ENCODE measurements at places on chromosomes 12 and 14. TPM values are rescaled to one million over a fixed set of nuclear protein-coding genes. Genes with fewer than 3 reads are reported as not detected.

- no peaks in the 10 kb centered on the region for H3K36me3 ChIP-seq
- no peak for DNase-seq
- no peak overlapping the region for H3K27ac ChIP-seq
- H3K4me3 ChIP-seq: no peak overlapping the region
Observed at GRCh38 chr12:128314611-128315010, 47.6 kb downstream of the TMEM132C start.

DNA sequence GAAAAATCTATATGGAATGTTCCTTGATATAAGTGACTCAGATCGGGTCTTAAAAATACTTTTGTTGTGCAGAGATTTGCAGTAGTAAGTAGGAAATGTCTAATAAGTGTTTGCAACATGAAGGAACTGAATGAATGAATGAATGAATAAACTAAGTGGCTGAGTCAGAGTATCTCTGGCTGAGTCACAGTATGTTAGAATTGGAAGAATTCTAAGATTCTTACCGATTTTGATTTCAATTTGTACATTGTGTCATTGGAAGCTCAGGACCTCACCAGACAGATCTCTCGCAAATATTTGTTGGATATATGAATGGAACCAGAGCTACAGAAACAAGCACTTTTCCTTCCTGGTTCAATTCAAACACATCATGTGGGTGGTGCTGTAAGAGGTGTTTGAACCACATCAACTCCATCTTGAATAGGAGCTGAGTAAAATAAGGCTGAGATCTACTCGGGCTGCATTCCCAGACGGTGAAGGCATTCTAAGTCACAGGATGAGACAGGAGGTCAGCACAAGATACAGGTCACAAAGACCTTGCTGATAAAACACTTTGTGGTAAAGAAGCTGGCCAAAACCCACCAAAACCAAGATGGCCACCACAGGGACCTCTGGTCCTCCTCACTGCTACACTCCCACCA lies 123.9 kb upstream of the FOXN3 start:
- H3K4me1 ChIP-seq: peaks cover 5% of the 10 kb centered on the region
- no peak overlapping the region for H3K4me3 ChIP-seq
- H3K36me3 ChIP-seq: no peaks in the 10 kb centered on the region
- DNase-seq: no peak

GRCh38 chr12:95574799-95575452 lies 23.6 kb upstream of the USP44 start:
- H3K27ac ChIP-seq: no peak overlapping the region
- peaks cover 4% of the 10 kb centered on the region for H3K27me3 ChIP-seq
- peaks cover 9% of the 10 kb centered on the region for H3K4me1 ChIP-seq
- no peak overlapping the region for H3K4me3 ChIP-seq
- no peak for DNase-seq

GRCh38 chr12:92027243-92027642 lies 118.4 kb downstream of the BTG1 start:
- no peaks in the 10 kb centered on the region for H3K27me3 ChIP-seq
- H3K4me1 ChIP-seq: peaks cover 41% of the 10 kb centered on the region
- DNase-seq: no peak

- H3K27ac ChIP-seq: no peak overlapping the region
- no peak overlapping the region for H3K4me3 ChIP-seq
- DNase-seq: peak; percentile 27
Observed at GRCh38 chr12:132837693-132838409, 9.2 kb upstream of the GOLGA3 start.

The AQP6 gene
- 0.45 TPM for total RNA-seq

The CCDC88C gene
- total RNA-seq: 25.3 TPM

The KRT72 gene
- not detected for total RNA-seq

DNA sequence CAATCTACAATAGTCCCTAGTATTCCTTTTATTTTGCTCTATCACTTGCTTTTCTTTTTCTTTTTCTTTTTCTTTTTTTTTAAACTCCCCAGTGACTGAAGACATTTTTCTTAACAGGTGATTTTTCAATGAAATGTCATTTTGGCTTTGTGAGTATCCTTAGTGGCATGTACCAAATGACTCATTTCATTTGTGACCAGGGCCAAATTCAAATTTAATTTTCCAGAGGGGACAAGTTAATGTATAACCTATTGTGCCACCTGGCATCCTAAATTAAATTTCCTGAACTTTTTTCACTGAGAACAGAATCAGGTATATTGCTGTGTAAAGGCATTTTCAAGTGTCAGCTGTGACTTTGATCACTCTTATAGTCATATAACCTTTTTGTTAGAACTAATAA lies 39.7 kb upstream of the SYT1 start:
- no peak overlapping the region for H3K4me3 ChIP-seq
- no peaks in the 10 kb centered on the region for H3K36me3 ChIP-seq
- no peaks in the 10 kb centered on the region for H3K27me3 ChIP-seq
- no peak overlapping the region for H3K27ac ChIP-seq
- H3K4me1 ChIP-seq: no peaks in the 10 kb centered on the region

GRCh38 chr12:119938049-119938667 lies 50.9 kb upstream of the BICDL1 start:
- no peak overlapping the region for H3K27ac ChIP-seq
- no peaks in the 10 kb centered on the region for H3K4me1 ChIP-seq
- H3K36me3 ChIP-seq: no peaks in the 10 kb centered on the region

- H3K27me3 ChIP-seq: no peaks in the 10 kb centered on the region
- no peaks in the 10 kb centered on the region for H3K4me1 ChIP-seq
- H3K4me3 ChIP-seq: no peak overlapping the region
Observed at GRCh38 chr14:45716572-45716971, 463.6 kb upstream of the MIS18BP1 start.

The CAPZA3 gene
- not detected for total RNA-seq

The PTGDR gene
- total RNA-seq: not detected
